Activated T-cell treated with anti-CD3 and anti-CD28 coated beads for 1 hour (primary cell): ENCODE measurements at places on chromosomes 2 and 18.

- DNase-seq: no peak
Measured at GRCh38 chr2:74099835-74100234, 47.9 kb downstream of the BOLA3 start.

DNA sequence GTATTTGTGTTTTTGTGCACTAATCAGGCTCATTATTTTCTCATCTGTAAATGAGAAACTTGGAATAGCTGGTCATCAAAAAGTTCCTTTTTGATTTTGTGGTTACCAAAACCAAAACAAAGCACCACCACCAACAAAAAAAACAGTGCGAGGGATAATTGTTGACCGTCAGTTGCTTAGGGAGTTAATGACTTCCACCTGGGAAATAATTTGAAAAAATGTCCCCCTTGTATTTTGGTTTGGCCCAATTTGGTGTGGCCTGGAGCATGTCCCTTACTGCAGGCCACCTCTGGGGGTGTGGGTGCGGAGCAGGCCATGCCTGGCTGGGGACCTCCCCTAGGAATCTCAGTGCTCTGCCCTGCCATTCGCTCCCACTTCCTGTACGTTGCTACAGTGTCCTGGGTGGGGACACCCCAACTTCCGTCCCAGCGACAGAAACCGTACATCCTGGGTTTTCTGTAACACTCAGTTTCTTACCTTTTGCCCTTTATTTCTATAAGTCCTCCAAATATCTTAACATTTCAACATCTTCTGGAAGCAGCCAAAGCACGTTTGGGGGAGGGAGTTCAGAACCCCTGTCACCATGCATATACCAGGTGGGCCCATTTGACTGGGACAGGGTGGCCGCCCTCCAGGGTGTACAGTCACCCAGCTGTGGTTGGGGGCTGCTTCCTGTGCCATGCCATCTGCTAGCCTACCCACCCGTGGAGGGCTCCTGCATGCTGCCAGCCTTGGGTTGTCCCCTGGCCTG, 31.3 kb downstream of the NCK2 start:
- no peak for DNase-seq

DNA sequence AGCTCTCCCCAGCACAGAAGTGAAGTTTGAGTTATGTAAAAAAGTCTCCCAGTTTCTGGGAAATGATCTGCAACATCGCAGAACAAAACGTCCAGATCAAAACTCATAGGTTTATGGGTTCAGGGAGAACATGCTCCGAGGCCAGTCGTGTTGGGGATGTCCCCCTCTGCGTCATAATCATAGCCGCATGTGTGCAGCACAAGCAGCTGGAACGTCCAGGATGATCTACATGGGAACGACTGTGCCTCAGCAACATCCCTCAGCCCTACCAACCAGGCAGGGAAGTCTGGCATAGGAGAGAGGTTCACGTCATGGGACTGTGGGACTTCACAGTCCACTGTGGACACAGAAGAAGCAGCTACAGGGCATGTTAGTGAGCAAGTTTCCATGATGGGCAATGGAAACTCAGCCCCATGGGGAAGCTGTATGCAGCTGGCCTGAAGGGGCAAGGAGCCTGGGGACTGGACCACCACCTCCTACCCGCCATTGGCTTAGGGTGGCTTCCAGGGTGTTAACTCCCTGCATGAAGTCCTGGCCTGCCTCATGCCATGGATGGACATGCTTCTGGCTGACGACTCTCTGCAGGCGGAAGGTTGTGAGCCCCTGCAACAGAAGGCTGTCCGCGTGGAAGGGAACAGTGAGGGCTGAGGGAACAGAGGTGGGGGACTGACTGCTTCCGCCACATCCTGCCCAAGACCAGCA, 96.9 kb downstream of the COPS8 start:
- no peak for DNase-seq

GRCh38 chr2:47127862-47128543, 27.1 kb downstream of the STPG4 start:
- no peak for DNase-seq

- no peak for DNase-seq
Measured at GRCh38 chr2:238358769-238359168, 38.5 kb downstream of the TRAF3IP1 start.

- DNase-seq: no peak
Measured at GRCh38 chr2:225090746-225091145, 48.5 kb upstream of the DOCK10 start.

DNA sequence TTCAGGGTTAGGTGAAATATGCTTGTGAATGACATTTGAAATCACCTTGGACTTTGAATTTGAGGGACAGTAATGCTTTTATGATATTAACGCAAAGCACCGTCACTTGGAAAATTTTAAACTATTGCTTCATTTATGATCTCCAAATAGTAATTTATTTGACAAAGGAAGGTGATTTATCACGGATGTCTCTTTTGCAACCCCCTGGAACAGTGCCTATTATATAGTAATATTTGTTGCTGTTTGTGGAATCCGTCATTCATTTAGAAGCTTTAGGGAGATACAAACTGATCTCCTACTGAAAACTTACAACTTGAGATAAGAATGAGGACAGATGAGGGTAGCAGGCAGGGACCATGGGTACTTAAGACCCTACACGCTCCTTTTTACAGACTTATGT, 10.7 kb upstream of the ZEB2 start:
- DNase-seq: no peak

- no peak for DNase-seq
Measured at GRCh38 chr2:106575955-106576354, 88.8 kb downstream of the CD8B2 start.

GRCh38 chr18:48376406-48376805, 32.8 kb downstream of the ZBTB7C start:
- no peak for DNase-seq

DNA sequence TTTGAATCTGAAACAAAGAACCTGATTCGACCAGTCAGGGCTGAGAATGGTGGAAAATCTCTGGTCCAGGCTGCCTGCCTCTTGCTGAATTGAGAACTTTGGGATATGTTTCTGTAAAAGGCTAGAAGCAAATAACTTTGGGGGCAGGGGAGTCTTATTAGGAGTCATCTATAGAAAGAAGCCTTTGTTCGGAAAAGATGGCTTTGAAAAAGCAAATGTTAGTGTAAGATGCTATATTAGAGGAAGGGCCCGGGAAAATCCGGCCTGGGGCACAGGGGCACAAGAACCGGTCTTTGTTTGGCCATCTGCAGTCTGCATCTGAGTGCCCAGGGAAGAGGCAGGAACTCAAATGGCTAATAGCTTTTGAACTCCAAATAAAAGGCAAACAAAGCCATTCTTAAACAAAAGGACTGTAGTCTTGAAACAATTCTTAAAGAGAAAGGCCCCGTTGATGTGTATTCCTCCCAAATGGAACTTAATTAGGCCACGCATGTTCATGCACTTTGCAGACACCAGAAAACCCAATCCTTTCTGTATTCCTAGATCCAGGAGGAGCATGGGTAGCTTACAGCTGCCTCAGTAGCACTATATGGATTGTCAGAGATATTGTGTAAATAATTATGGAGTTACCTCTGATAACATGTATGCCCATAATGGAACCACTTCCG, 180.0 kb upstream of the ARL4C start:
- DNase-seq: no peak

DNA sequence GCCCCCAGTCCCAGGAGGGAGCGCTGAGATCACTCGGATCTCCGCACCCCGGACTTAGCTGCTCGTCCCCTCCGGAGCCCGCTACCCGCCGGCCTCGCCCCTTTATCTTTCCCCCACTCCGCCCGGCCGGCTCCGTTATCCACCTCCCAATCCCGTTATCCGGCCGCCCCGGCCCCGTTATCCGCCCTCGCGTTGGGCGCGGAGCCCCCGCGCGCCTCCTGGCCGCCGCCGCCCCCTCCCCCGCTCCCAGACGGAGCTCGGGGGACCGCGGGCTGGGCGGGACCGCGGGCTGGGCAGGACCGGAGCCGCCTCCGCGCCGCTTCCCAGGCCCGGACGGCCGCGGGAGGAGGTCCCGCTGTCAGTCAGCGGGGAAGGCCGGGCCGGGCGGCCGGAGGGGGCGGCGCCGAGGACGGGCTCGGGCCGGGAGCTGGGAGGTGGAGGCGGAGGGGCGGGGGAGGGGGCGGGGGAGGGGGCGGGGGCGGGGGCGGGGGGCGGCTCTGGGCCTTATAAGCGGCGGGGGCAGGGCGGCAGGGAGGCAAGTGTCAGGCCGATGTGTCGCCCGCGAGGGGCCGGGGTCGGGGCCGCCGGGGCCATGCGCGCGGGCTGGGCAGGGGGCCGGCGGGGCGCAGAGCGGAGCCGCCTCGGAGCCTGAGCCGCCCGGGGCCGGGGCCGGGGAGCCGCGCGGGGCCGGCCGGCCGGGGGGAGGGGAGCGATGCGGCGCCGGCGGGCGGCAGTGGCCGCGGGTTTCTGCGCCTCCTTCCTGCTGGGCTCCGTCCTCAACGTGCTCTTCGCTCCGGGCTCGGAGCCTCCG, at the start of gene PKDCC:
PKDCC (plus strand) TSS at position 534 of the 811 bp plus-strand sequence; CDS start at position 713, 179 bp downstream.
- DNase-seq: no peak

DNA sequence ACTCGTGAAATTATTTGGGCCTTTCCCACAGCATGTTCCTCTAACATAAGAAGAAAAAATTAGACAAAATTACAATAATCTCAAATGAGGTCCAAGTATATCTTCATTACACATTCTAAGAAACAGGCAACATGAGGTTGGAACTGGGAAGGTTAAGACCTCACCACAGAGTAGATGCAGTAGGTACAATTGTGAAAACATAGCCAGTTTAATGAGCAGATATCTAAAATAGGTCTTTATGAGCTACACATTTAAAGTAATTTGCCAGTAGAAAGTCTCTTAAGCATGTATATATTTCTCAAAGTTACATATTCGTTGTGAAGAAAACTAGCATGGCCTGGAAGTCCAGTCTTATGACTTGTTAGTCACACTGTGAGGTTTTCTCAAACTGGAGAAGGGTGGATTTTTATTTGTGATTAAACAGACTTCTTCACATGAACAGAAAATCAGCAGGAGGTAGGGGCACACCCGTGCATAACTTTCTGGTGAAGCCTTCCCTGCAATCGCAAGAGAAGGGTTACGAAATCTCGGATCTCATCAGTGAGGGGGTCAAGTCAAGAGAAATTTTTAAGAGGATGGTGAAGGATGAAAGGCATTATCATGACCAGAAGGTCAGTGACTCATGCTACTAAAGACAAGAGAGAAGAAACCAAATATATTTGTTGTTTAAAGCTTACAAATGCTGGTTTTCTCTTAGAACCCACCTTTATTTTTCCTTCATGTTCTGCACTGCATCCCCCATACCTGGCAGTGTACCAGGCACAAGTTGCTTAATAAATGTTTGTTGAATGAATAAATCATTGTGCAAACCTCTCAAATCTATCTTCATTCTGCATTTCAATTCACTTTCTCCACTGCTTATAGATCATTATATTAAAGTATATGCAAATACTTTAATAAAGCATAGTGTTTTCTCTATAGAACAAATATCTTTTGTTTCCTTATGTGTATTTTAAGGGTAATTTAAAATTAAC, 5.1 kb upstream of the RAB27B start:
- DNase-seq: no peak

- no peak for DNase-seq
Measured at GRCh38 chr2:134284119-134284670, 30.3 kb downstream of the MGAT5 start.

- no peak for DNase-seq
Measured at GRCh38 chr18:45522371-45522770, 92.9 kb upstream of the SLC14A2 start.
